ENCODE measurements at places on chromosomes 12 and 14. TPM values are rescaled to one million over a fixed set of nuclear protein-coding genes. Genes with fewer than 3 reads are reported as not detected.

The NELL2 gene
- total RNA-seq = not detected

The ERC1 gene
- total RNA-seq = 29.2 TPM

The POC1B gene
- 13.7 TPM for total RNA-seq

The PRICKLE1 gene
- total RNA-seq = 4.3 TPM

The NAB2 gene
- 39.9 TPM for total RNA-seq

The ZDHHC22 gene
- total RNA-seq = not detected

The PLA2G1B gene
- not detected for total RNA-seq

The MSRB3 gene
- 43.9 TPM for total RNA-seq

The WNT5B gene
- total RNA-seq = 14.7 TPM

The KRT6C gene
- not detected for total RNA-seq

The NUP37 gene
- 43.2 TPM for total RNA-seq

The CHMP4A gene
- total RNA-seq = 19.7 TPM

The TSPAN8 gene
- 0.43 TPM for total RNA-seq

The LRP1 gene
- total RNA-seq = 258 TPM

The CIT gene
- total RNA-seq = 5.1 TPM

The ABCC9 gene
- 10.7 TPM for total RNA-seq

The PAPLN gene
- total RNA-seq = 1.8 TPM

The PTPN21 gene
- total RNA-seq = 5.1 TPM

The CLEC14A gene
- total RNA-seq = 3.6 TPM

The MYF5 gene
- total RNA-seq = not detected

The ACSM4 gene
- total RNA-seq = not detected

The GSC gene
- total RNA-seq = 0.71 TPM

The KRT72 gene
- total RNA-seq = not detected

The TC2N gene
- total RNA-seq = 0.65 TPM

The BEST3 gene
- total RNA-seq = not detected

The ADGRD1 gene
- 10.2 TPM for total RNA-seq

The TSPAN11 gene
- 0.18 TPM for total RNA-seq

The FZD10 gene
- not detected for total RNA-seq

The RGS6 gene
- total RNA-seq = not detected

The RNF212B gene
- not detected for total RNA-seq

The KRT79 gene
- not detected for total RNA-seq

Measured in smooth muscle cell of bladder (primary cell).